Right lung (tissue), 10 donors: ENCODE measurements at places on chromosomes 7 and 10.

GRCh38 chr7:81710751-81711150 is 59.1 kb downstream of the HGF start:
- DNase-seq: no peak

DNA sequence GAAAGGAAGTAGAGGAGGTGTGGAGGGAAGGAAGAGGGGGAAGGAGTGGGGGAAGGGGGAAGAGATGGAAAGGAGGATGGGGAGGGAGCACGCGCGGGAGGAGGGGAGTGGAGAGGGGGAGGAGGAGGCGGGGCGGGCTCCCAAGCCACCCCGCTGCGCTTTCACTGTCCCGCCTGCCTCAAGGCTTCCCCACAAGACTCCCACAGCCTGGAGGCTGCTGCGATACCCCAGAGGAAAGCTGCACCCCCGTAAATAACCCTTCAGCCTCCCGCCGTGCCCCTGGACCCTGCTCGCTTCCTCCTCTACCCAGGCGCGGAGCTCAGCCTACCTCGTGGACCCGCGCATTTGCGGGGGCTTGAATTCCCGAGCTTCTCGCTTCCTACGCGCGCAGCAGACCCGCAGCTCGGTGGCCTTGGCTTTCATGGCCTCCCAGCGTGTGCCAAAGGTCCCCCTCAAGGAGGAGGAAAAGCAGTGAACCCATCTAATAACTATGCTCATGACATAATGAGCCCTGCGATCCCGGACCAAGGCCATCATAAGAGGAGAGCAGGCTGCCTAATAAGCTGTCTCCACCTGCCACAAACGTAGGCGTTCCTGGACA is at the start of gene C10orf67:
Gene C10orf67 (minus strand): TSS at position 557 of the 601 bp plus-strand sequence. CDS start 23 bp downstream, at position 534.
- no peak for DNase-seq

- no peak for DNase-seq
These were observed 72.9 kb downstream of the SP8 start for GRCh38 chr7:20713792-20714191.

- DNase-seq: no peak
These were observed 484.0 kb upstream of the MBL2 start for GRCh38 chr10:53256623-53257022.

DNA sequence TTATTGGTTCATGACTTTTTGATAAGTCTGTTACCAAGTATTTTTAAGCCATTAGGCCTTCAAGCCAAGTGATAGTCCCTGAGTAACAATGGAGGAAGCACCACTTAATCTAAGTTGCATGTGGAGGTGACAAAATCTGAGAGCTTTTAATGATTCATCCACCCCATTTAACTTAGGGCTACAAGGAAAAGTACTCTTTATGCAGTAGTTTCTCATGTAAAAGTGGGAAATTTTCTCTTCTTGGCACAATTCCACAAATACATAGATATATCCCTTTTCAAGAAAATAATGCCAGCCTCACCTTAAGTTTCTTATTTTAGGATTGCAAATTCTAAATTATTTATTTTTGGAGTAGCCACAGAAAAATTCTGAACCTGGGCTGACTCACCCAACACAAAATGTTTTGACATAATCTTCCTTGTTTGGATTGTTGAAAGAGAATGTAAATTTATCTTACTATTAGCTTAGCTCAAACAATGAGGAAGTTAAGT is 85.7 kb downstream of the SUGCT start:
- no peak for DNase-seq

DNA sequence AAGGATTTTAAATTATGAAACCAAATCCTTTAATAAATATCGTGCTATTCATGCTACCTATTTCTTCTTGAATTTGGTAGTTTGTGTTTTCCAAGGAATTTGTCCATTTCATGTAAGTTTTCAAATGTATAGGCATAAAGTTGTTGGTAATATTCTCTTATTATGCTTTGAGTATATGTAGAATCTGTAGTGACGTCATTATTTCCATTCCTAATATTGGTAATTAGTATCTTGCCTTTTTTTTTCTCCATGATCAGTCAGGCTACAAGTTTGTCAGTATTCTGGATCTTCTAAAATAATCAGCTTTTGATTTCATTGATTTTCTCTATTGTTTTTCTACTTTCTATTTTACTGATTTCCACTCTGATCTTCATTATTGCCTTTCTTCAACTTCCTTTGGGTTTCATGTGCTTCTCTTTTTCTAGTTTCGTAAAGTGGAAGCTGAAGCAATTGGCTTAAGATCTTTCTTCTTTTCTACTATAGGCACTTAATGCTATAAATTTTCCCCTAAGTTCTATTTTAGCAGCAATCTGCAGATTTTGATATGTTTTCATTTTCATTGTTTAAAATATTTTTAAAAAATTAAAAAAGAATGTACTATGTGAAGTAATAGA is 156.5 kb upstream of the HDAC9 start:
- DNase-seq: no peak

DNA sequence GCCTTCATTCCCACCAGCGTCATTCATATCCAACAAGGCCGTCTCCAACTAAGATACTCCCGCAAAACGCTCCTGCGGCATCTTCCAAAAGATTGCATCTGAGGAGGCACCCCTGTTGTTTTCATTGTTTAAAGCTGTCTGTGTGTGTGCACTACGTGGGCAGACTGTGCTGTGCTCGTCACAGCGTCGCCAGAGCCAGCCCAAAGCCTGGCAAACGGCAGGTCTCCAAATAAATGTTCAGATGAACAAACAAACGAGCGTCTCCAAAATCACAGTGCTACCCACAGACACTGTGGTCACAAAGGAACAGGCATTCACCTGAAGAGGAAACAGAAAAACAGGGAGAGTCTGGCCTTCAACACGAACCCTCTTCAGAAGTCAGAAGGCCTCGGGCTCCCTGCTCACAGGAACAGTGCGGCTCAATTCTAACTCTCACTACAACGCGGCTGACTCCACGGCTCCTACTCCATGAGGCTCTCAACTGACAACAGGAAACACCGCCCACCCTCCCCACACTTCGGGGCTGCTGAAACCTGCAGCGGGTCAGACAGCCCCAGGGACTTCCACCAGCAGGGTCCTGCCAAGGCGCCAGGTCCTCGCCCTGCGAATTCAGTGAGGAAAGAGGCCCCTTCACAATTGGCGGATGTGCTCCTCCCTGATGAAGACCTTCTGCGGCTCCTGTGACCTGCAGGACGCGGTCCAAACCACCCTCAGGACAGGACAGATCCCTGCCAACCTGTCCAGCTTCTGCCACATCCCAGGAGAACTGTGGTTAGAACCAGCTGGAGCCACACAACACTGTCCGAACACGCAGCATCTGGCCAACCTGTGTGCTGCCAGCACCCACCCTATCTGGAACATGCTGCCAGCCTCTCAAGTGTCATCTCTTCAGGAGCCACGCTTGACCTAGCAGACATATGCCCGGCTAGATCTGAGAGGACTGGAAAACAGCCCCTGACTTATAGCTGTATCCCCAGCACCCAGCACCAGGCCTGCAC is 36.1 kb downstream of the MAD1L1 start:
- DNase-seq: no peak

- no peak for DNase-seq
These were observed 45.2 kb downstream of the FAM171A1 start for GRCh38 chr10:15325944-15326284.

DNA sequence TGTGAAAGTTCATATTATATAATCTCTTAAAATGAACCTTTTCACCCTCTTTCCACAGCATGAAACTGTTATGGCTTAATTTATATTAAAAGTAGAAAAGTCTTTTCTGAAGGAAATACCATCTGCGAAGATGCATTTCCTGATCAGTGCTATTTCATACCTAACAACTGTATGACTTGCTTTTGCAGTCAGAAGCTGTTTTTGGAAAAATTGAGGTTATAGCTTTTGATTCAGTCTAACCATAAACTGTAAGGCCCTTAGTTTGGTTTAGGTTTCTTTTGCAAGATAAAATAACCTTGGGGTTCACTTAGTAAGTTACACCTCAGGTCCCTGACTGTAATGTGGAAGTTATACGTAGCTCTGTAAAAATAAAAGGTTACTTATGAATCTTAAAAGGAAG is 22.7 kb upstream of the PARP12 start:
- DNase-seq: no peak

GRCh38 chr10:63267414-63268148 is 134.5 kb downstream of the NRBF2 start:
- DNase-seq: peak; percentile 73

DNA sequence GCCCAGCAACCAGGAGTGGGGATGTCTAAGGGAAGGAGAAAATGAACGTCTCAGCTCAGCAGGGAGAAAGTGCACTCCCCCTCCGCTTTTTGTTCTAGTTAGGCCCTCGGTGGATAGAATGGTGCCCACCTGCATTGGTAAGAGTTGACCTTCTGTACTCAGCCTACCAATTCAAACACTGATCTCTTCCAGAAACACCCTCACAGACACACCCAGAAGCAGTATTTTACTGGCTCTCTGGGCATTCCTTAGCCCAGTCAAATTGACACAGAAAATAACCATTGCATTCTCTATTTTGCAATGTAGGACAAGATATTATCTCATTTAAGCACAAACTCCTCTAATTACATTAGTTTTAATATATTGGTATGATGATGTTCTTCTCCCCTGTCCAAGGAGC is 106.1 kb upstream of the C7orf33 start:
- DNase-seq: no peak

GRCh38 chr7:74372511-74373111 is 81.1 kb upstream of the GTF2IRD1 start:
- DNase-seq: peak; percentile 54

- DNase-seq: peak; percentile 83
These were observed 29.3 kb downstream of the AFAP1L2 start for GRCh38 chr10:114375047-114375446.

GRCh38 chr10:130790339-130790738 is 521.2 kb downstream of the TCERG1L start:
- DNase-seq: no peak

DNA sequence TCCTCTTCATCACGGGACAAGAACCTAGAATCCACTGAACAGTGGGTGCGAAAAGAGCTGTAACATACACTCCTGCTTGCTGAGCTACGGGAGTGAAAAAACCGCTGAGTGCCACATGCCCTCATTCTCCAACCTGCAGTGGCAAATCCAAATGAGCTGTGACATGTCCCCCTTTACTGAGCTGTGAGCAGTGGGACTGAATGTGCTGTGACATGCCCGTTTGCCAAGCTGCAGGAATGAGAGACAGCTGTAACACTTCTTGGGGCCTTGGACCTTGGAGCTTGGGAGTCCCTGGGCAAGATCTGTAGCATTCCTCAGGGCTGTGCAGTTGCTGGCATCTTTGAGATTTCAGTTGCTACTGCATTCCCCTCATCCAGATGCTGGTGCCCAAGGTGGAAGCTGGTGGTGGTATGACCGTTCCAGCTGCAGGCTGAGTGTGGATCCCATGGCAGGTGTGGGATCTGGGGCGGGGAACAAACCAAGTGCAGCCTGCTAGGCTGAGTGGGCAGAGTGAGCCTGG is 85.0 kb downstream of the TMEM106B start:
- DNase-seq: no peak

DNA sequence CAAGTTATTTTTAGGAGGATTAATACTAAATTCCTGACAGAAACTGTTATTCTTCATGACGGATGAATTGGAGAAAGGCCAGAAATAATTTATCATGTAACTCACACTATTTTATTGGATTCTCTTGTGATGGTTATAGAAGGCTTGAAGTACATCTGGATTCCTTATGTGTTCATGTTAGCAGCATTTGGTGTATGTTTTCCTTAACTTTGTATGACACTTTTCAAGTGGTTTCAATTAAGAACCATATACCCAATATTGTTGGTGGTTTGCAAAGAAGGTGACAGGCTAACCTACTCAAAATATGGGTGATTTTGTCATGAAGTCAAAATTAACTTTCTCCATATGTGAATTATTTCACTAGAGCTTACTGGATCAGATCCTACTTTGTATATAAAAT is 532.2 kb upstream of the CNTNAP2 start:
- no peak for DNase-seq

GRCh38 chr7:49660976-49661375 is 112.5 kb upstream of the VWC2 start:
- DNase-seq: no peak

DNA sequence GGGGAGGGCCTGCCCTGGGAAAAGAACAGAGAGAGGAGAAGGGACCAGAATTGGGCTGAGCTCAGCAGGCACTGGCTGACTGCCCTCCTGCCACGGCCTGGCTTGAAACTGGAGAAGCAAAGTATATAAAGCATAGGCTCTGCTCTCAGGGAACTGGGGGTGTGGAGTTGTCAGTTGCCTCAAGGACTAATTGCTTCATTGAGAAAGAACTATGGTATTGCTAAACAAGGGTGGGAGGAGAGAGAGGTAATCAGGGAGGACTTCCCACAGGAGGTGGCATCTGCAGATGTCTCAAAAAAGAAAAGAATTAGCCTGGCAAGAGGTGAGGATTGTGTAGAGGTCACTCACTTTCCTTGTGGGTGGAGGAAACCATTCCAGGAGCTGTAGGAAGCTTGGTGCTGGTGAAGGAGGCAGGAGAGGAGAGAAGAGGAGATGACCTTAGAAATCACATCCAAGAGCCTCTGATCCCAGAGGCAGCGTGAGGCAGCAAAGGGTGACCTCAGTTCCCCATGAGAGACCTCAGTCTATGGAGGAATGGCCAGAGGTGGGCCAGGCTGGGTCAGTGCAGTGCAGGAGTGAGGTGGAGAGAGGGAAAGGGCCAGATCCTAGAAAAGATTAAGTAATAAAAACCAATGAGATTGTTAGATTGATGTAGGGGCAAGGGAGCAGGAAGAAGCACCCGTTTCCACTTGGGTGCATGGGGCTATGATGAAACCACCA is 2.4 kb downstream of the PILRB start:
- DNase-seq: no peak

DNA sequence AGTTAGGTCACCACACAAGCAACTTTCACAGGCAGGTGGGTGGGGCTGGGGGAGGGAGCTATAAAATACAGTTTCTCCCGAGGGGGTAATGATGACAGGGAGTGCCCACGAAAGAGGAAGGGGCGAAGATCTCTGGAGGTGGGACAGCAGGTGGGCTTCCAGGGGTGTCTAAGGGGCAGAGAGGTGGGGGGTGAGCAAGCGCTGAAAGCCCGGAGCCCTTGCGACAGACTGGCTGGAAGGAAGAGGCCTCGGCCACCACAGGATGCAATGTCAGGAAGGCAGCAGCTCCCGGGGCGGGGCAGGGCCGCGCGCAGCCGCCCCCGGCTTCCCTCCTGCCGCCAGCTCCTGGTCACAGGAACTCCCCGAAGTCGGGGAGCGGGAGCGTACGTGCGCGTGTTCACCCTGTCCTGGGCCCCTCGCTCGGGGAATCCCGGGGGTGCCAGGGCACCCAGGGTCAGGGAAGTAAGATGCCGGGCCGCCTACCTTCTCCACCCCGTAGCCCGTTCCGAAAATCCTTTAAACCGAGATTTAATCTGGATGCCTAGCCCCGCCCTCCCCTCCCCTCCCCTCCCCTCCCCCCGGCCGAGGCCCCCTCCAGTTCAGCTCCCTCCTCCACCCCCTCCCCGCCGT is 105.2 kb upstream of the PPIF start:
- no peak for DNase-seq

DNA sequence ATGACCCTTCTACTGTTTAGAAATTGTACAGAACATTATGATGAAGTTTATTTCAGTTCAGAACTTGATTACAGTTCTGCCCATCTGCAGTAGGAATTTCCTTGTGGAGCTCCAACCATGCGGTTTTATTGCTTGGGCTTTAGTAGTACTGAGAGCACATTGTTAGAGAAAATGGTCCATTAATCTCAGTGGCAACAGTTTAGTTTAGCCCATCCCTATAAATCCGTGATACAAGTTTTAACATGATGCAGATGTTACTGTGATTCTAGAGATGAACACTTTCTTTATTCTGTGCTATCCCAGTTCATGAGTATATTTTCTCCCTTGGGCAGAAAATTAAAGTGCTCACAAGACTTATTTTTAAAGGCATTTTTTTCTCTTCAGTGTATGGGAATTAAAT is 84.8 kb upstream of the FZD8 start:
- DNase-seq: no peak
